Stimulated activated CD8-positive, alpha-beta memory T cell treated with anti-CD3 and anti-CD28 coated beads, Interleukin-2, amount 100 ng/mL, for 1 hour (primary cell): ENCODE measurements at places on chromosomes 7 and 10.

DNA sequence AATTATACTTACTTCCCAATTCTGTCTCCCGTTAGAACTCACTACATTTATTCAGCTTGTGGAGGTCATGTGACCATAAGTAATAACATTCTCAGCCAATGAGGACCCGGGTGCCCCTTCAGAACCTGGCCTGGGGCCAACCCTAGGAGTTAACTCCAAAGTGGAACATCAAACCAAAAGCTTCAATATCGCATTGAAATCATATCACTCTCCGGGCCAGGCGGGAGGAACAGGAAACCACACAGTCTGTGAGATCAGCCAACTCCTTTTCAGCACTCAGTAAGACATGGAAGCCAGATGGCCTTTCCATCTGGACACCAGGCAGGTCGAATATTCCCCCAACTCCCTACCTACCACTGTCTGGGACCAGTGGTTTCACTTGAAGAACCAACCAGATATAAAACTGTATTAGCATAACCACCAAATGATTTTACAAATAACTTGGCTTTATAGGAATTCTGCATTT is 5.5 kb downstream of the CREB3L2 start:
- DNase-seq, result no peak

- no peak for DNase-seq
Measured at GRCh38 chr10:60171436-60172013, 218.2 kb downstream of the ANK3 start.

DNA sequence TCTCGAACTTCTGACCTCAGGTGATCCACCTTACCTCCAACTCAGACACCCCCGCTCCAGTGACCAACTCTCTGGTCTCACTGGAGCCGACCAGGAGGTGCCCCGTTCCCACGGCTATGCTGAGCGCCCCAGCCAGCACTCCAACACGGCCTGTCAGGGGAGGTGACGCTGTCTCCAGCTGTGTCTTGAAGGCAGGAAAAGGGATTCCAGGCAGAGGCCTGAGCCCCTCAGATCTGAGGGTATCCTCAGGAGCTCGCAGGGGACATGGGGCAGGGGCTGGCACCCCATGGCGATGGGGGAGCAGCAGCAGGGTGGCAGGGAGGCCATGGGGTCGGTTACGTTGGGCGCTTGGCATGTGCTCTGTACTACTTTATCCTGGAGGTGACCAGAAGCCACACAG is 94.3 kb upstream of the RHEB start:
- no peak for DNase-seq

GRCh38 chr7:1269336-1269890 is 36.7 kb downstream of the UNCX start:
- no peak for DNase-seq

DNA sequence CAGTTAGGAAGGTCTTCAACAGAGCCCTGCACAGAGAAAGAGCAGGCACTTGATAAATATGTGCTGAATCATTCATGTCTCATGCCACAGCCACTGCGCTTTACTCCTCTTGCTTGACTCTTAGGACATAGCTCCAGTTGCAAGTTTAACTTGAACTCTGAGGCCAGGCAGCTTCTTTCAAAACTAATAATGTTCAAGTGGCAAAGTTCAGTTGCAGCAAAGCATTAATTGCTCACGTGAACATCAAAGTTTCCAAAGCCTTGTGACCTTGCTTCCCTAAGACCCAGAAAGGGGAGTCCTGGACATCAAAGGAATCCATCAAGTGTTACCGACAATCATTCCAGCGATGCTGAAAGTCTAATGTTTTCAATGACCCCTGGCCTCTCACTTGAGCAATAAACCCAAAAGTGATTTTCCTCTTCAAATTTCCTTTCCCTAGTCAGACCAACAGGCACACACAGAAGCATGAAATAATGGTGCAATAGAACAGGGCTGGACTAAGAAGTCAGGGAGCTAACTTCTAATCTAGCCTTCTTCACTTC is 21.8 kb upstream of the TECTB start:
- no peak for DNase-seq

DNA sequence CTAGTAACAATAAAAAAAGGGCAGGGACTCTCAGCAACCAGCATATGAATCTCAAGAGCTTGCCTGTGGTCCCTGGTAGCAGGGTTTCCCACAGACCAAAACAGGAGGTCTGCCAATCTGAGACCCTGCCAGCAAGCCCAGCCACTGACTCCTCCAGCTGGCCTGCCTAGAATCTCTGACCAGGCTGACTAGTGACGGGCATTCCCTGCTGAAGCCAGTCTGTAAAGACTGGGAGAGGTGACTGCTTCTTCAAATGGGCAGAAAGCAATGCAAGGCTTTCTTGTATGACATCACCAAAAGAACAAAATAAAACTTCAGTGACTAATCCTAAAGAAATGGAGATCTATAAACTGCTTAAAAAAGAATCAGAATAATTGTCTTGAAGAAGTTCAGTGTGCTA is 249.4 kb downstream of the TCF7L2 start:
- no peak for DNase-seq

- no peak for DNase-seq
Measured at GRCh38 chr10:76350583-76350982, 919.2 kb downstream of the LRMDA start.

DNA sequence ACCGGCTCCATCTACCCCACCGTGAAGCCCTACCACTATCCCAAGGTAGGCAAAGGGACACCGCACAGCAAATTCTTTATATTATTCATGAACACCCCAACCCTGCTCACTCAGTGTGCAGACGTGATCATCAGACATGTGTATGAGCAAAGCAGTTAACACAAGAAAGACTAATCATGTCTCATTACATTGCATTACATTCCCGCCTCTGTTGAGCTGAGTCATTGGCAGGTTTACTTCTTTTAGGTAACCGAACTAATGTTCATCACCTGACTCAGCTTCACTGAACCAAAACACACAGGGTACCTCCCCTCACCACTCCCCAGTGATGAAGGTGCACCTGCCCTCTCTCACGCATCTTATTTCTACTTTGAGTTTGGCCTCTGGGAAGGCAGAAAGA is 233.4 kb downstream of the PAXIP1 start:
- no peak for DNase-seq

DNA sequence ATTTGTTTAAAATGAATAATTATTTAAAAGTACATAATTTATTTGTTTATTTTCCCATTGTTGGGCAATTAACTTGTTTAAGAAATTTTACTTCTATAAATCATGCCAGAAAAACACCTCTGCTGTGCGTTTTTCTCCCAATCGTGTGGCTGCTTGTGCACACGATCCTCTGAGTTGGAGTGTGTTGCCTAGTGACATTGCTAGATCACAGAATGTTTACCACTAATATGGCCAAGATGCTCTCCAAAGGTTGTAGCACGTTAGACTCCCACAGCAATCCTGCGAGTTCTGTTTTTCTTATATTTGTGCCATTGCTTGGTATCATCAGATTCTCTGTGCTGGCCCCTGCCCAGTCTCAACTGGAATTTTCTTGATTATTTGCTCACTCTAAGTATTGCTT is 207.1 kb upstream of the ADCY1 start:
- DNase-seq, result no peak
